ENCODE measurements at places on chromosomes 6 and 20.

DNA sequence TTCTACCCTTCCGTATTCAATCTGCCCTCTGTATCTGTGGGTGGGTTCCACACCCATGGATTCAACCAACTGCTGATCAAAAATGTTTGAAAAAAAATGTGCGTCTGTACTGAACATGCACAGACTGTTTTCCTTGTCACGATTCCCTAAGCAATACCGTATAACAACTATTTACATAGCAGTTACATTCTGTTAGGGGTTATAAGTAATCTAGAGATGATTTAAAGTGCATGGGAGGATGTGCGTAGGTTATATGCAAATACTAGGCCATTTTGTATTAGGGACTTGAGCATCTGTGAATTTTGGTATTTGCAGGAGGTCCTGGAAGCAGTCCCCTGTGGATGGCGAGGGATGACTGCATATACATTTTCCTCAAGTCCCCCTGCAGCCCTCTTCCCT is 486.9 kb downstream of the PREX1 start:
- no peak for DNase-seq

DNA sequence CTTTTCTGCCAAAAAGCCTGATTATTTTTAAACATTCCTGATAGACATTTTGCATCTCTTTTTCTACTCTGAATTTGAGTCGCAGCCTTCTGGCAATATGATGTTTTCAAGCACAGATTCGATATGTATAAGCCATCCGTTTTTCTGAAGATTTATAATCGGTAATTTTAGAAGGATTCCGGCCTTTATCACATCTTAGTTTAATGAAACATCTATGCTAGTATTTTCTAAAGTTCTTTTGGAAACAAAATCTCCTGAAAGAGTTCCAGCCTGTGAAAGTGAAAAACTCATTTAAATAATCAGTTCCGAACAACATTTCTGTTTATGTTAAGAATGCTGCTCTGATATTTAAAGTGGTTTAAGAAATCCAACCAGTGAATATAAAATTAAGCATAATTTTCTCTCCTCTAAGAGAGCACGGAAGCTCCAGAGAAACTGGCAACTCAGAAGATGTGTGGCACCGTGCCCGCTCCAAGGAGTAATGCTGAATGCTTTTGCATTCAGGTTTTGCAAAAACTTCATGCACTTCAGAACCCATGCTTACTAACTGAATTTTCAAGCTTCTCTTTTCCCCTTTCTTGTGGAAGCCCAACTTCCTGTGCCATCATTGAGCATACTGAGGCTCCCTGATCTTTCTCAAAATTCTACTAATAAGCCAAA is 20.7 kb downstream of the NDUFAF4 start:
- DNase-seq: no peak

- no peak for DNase-seq
Measured at GRCh38 chr6:137661601-137662000, 167.4 kb upstream of the OLIG3 start.

DNA sequence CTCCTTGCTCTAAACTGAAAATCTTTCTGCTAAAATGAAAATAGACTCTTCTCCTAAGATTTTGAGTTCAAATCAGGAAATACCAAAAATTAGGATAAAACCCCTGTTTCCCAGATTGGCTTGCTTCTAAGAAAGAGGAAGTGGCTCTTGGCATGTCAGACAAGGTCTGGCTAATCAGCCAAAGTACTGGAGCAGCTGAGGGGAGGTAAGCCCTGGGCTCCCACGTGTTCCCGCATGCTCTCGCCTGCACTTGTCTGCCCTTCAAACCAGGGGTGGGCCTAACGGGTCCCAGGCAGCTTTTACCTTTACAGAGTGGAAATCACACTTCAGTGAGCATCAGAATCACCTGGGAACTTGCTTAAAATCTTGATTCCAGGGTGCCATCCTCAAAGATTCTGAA is 43.2 kb upstream of the GABRR1 start:
- DNase-seq: no peak

DNA sequence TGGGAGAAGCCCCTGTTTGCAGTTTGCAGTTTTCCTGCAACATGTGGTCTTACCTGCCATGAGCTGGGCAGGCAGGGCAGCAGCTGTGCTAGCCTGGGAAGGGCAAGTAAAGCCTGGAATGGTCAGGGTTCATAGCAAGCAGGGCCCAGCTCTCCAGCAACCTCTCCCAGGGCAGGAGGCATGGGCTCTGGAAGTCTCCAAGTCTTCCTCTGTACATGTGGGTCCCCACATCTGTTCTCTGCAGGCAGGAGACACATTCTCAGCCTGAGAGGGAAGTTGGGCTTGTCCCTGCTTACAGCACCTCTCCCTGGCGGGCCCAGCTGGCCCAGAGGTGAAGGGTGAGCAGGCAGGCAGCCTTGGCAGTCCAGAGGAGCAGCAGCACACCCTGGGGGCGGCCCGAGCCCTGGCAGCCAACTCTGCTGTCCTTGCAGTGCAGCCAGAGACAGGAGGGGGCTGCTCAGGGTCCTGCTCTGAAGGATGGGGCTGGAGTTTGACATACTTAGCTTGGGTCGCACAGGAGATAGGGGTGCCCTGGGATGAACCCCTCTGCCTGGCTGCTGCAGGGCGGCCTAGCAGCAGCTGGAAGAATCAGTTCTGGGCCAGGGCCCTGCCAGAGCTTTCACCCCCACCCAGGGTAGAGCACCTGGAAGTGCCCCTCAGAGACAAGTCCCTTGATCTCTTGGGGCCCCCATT is 176.0 kb downstream of the MRPL14 start:
- no peak for DNase-seq

DNA sequence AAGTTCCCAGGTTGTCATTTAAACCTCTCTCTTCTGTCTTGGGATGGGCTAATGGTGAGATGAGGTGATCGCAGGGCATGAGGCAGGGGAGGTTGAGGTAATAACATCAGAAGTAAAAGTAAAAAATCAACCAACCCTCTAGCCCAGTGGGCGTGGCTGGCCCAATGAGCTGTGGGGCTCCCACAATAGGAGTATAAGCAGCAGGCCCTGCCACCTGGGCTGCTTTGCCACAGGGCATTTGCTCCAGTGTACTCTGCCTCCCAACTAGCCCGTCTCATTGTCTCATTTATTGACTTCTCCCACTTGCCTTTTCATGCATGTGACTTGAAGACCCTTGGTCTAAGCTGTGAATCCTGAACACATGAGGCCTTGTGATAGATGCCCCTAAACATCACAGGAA is 62.8 kb downstream of the PHACTR3 start:
- DNase-seq: no peak

DNA sequence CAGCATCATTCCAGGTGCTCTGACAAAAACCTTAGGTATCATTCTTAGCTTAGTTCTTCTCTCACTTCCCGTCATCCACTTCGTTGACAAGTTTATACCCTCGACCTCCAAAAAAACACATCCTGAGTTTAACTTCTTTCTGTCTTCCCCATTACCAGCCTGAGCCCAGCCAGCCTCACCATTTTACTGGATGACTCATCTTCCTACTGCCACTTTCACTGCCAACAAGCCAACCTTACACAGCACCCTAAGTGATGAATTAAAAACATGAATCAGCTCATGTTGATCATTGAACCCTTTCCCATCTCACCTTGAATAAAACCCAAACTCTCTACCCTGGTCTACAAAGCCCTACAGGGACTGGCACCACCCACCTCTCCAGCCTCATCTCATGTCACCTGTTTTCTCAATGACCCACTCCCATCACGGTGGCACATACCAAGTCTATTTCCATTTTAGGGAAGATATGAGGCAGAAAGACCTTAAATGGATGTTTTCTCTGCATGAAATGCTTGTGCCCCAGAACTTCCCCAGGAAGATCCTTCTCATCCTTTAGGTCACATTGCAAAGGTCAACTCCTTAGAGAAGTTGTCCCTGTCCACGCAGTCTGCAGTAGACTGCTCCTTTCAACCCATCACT is 9.9 kb upstream of the UST start:
- no peak for DNase-seq

DNA sequence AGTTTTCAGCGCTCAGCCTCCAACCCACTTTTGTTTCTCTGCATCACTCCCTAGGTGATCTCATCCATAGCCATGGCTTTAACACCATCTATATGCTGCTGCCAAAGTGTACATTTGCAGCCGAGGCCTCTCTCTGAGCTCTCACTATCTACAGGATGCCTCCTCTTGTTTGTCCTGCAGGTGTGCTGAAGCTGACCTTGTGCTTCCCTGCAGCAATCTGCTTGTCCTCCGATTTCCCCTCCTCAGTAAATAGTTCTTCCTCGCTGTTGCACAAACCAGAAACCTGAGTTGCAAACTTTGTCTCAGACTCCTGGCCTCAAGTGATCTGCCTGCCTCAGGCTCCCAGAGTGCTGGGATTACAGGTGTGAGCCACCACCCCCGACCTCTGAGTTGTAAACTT is 3.7 kb upstream of the TXNDC5 start:
- no peak for DNase-seq
